GM23248 (cell line): ENCODE measurements at places on chromosomes 1 and 21.
A peak's percentile ranks its signal among the peaks of the same experiment; 100 is the strongest.

DNA sequence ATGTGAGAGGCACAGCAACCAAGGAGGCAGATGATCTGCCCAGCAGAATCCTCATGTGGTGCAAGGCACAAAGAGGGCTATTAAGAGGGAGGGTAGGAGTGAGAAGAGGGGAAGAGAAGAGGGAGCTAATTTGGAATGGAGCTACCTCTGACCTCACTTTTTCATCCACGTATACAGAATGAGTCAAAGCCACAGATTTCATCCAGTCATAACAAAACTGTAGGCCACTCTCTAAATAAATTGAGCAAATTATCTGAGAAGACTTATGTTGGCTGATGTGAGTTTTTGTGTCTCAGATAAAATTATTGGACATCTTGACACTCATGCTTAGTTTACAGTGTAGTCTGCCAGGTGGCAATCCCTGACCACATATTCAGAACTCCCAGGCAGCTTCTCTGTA lies 325.6 kb downstream of the TTLL7 start:
- DNase-seq = peak; percentile 24

DNA sequence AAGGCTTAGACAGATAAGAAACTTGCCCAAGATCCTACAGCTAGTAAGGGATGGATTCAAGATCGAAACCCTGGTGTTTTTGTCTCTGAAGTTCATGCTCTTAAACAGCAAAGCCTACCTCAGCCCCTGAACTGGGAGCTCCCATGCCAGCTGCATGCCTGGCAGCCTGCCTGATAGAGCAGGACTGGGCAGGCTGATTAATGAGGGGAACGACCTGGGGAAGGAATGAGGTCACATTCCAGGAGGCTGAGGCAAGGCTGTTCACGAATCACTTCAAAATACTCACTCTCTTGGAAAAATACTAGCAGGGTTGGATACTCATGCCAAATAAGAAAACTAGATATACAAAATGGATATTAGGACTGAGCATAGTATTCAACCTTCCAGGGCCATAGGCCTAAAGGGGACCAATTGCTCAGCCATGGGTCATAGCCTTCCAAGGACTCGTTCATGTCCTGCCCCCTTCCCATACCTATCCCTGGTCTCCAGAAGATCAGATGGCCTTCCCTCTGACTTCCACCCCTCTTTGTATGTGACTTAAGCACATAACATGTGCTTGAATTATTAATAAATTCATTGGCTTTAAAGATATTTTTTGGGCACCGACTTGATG lies 15.6 kb upstream of the TACSTD2 start:
- DNase-seq = peak; percentile 87

DNA sequence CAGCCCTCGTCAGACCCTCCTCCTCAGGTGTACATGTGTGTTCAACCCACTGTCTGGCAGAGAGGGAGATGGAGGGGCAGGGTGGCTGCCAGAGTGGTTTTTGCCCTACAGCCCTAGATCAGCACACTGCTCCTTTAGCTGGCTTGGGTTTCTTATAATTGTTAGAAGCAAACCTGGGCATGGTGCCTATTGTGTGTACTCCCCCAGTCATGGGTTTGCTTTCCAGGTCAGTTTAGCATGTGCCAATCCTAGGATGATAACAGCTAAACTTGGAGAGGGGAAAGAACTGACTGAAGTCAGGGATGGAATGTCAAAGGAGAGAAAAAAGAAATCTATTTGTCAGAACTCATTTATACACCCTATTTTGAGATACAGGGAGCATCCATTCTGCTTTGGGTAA lies 63.3 kb downstream of the UCK2 start:
- no peak for DNase-seq

GRCh38 chr21:45470773-45471524 lies 66.0 kb downstream of the COL18A1 start:
- DNase-seq = peak; percentile 90

GRCh38 chr1:223039990-223040389 lies 103.1 kb downstream of the TLR5 start:
- no peak for DNase-seq

- DNase-seq = no peak
Observed at GRCh38 chr1:153119491-153119971, 6.2 kb upstream of the SPRR2F start.
